ENCODE measurements at places on chromosomes 1 and 21.

GRCh38 chr1:156291226-156292061, 4.0 kb downstream of the GLMP start:
- DNase-seq: no peak

DNA sequence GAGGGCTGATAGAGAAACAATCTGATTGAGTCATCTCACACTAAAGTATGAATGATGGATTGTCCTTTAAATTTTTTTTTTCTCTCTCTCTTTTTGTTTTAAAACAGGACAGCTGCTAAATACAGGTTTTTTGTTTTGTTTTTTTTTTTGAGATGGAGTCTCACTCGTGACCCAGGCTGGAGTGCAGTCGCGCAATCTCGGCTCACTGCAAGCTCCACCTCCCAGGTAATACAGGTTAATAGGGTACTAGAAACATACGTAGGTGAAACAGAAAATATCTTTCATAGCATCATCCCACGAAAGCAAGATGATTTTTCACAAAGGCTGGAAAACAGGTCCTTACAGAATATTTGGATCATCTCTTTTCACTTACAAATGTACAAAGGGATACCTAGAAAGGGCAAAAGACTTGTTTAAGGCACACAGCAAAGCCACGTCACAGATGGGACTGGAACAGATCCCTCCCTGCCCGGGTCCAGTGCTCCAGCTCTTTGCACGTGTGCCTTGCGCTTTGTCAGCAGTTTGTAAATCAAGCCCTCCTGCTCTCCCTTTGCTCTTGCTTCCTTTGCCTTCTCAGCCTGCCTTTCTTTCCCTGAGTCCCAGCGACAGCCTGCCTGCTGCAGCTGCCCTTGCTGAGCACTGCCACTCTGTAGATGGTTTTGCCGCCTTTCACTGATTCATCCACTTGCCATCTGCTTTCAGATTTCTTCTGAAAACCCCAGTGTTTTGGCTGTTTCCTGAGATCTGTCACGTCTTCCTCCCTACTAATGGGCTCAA, 171.3 kb upstream of the BEND5 start:
- DNase-seq: no peak

GRCh38 chr1:239896980-239897379, 194.7 kb upstream of the FMN2 start:
- no peak for DNase-seq

DNA sequence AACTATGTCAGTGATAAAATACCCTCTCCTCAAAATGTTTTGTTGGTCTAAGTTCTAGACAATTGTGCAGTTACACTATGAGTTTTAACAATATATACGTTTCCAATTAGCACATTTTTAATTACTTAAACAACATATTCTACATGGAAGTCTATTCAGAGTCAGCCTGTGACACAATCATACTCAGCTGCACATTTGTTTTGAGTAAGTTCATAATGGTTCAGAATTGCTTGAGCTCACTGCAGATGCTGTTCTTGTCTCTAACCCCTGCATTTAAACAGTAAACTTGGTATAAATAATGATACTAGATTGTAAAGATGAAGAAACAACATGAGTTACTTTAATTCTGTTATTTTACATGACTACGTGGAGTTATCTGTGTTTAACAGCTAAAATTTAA, 30.6 kb downstream of the CDKN2C start:
- DNase-seq: no peak

- DNase-seq: no peak
These were observed 161.4 kb downstream of the VAV3 start for GRCh38 chr1:107803579-107803978.

- DNase-seq: no peak
These were observed 75.0 kb downstream of the CEP350 start for GRCh38 chr1:180029524-180030135.

DNA sequence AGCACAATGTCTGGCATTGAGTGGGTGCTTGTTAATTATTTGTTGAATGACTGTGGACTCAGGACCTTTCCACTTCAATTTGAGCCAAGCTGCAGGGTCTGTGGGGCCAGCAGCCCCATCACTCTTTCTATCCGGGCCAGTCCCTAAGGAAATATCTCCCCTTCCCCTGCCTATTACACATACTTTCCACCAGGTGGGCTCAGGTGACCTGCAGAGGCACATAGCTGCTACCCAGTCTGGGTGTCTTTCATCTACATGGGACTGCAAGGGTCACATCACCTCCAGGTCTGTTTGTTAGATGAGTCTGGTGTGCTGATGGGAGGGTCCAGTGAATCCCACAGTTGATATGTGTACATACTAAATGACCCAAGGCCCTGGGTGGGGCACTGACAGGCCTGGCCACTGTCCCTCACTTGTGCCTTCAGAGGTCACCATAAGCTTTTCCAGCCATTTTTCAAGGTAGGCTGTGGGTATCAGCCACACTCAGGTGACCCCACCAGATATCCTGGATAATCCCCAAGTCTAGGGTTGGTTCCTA, 59.5 kb upstream of the KDM4A start:
- DNase-seq: no peak

GRCh38 chr1:50425376-50426107, 2.3 kb upstream of the DMRTA2 start:
- no peak for DNase-seq

DNA sequence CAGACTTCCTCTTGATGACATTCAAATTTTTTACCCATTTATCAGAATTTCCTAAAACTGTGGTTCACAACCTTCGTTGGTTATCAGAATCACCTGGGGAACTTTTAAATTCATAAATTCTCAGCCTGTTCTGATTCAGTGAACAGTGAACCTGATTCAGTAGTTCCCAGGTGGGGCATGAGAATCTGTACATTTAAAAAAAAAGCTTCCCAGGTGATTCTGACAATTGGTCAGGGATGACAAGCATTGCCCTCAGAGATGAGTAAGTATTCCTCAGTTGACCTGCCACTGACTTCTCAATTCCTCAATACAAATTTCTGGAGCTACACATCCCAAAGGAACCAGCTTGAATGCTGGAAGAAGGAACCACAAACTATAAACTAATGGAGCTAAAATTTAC, 23.5 kb upstream of the CR2 start:
- DNase-seq: no peak

- no peak for DNase-seq
These were observed 22.8 kb upstream of the EFNA1 start for GRCh38 chr1:155104605-155105534.

GRCh38 chr1:36358514-36359084, 27.1 kb downstream of the STK40 start:
- no peak for DNase-seq

DNA sequence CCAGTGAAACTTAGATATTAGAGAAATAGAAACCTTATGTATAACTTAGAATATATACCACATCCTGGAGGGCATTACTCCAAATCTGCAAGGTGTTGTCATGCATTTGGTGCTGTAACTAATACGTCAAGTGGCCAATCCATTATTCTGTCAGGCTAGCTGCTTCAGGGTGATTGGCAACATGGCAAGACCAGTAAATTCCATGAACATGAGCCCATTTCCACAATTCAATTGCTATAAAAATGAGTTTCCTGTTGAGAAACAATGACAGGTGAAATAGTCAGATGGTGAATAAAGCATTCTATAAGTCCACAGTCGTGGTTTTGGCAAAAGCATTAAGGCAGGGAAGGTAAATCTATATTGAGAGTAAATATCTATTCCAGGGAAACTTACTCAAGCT, 566.0 kb downstream of the ADGRL2 start:
- no peak for DNase-seq

DNA sequence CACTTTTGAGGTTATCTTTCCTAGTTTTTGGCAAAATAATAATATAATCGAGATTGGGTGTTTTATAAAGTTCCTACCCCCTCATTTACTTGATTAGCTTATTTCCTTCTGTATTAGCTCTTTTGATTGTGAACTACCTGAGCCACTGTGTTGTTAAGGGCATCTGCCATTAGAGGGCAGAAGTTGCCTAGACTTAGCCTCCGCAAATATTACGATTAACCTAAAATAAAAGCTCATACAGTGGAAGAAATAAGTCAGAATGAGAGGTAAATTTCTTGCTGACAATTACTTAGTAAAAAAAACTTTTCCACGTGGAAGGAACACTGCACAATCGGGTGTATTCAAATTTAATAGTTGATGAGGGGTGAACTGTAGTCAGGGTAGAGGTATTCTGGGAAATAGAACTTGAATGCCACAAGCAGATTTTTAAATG, 2.3 kb downstream of the H3-3A start:
- DNase-seq: peak; percentile 22

DNA sequence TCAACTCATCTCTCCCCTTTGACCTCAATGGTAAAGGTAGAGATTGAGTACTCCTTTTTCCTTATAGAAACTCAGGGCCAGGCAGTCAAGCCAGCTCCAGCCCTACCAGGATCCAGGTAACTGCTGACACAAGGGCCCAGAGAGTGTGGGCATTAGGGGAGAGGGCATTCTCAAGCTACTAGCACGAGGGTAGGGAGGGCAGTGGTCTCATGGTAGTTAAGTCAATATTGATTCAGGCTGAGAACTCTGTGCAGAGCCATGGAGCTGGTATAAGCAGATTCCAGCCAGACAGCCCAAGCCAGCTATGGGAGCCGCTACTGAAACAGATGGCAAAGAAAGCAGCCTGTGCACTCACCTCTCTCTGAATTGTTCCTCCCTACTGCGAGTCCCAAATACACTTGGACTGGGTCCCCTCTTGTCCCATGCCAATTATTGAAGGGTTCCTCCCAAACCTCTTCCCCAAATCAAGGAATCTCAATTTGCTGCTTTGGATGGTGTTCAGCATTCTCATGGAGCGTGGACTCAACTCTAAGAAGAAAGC, 2.8 kb downstream of the PI4KB start:
- DNase-seq: no peak
